Cardiac ventricle fibroblast (primary cell): ENCODE measurements at places on chromosomes 2 and 18. TPM values are rescaled to one million over a fixed set of nuclear protein-coding genes. Genes with fewer than 3 reads are reported as not detected.

TBR1 gene
- not detected in 2 replicates for total RNA-seq

ATP9B gene
- total RNA-seq = 12.0 and 13.4 TPM in 2 replicates

YPEL5 gene
- total RNA-seq = 54.7 and 67.6 TPM in 2 replicates

FARP2 gene
- 21.2 and 24.0 TPM in 2 replicates for total RNA-seq

SPHKAP gene
- 0.05 TPM in 1 of 2 replicates, not detected in the other for total RNA-seq

FIGN gene
- total RNA-seq = 0.94 and 1.1 TPM in 2 replicates

MOCOS gene
- 1.2 and 2.2 TPM in 2 replicates for total RNA-seq

SLC30A3 gene
- 0.06 and 0.10 TPM in 2 replicates for total RNA-seq

THSD7B gene
- not detected in 2 replicates for total RNA-seq

COBLL1 gene
- 0.24 and 1.1 TPM in 2 replicates for total RNA-seq

KRTCAP3 gene
- not detected in 2 replicates for total RNA-seq

RAMP1 gene
- 16.5 and 37.2 TPM in 2 replicates for total RNA-seq

TANC1 gene
- 30.8 and 33.6 TPM in 2 replicates for total RNA-seq

KLHL14 gene
- total RNA-seq = not detected in 2 replicates

PROC gene
- not detected in 2 replicates for total RNA-seq

KCNK3 gene
- 1.1 and 1.2 TPM in 2 replicates for total RNA-seq

DOK6 gene
- 0.98 and 1.00 TPM in 2 replicates for total RNA-seq

ANKRD39 gene
- 7.4 and 10.8 TPM in 2 replicates for total RNA-seq

GALNT1 gene
- total RNA-seq = 35.9 and 42.6 TPM in 2 replicates

TSN gene
- 31.0 and 35.7 TPM in 2 replicates for total RNA-seq

STAT4 gene
- 0.20 and 0.37 TPM in 2 replicates for total RNA-seq

INHBB gene
- 2.1 and 2.4 TPM in 2 replicates for total RNA-seq

SERPINB10 gene
- total RNA-seq = not detected in 2 replicates

TET3 gene
- 3.4 TPM in 2 replicates for total RNA-seq

GPBAR1 gene
- 0.50 and 2.1 TPM in 2 replicates for total RNA-seq

SERPINB3 gene
- total RNA-seq = not detected in 2 replicates

CPO gene
- not detected in 2 replicates for total RNA-seq

FRZB gene
- not detected in 2 replicates for total RNA-seq

EFR3B gene
- total RNA-seq = 0.24 and 0.50 TPM in 2 replicates

ADRA2B gene
- total RNA-seq = 4.4 and 4.8 TPM in 2 replicates

CCDC138 gene
- 1.9 and 2.6 TPM in 2 replicates for total RNA-seq

INPP5D gene
- total RNA-seq = 0.10 and 0.94 TPM in 2 replicates

TRIP12 gene
- 95.4 and 138 TPM in 2 replicates for total RNA-seq

POU3F3 gene
- total RNA-seq = not detected in 2 replicates

CTAGE1 gene
- total RNA-seq = not detected in 2 replicates

SKOR2 gene
- total RNA-seq = not detected in 2 replicates

CYP27C1 gene
- not detected in 2 replicates for total RNA-seq

PRSS56 gene
- not detected in 2 replicates for total RNA-seq

CD8A gene
- total RNA-seq = not detected in 2 replicates

TACR1 gene
- 0.44 and 0.93 TPM in 2 replicates for total RNA-seq

LHCGR gene
- total RNA-seq = not detected in 2 replicates

ATP8B1 gene
- total RNA-seq = 5.4 and 6.3 TPM in 2 replicates

ACVR1C gene
- 0.06 and 0.10 TPM in 2 replicates for total RNA-seq

KIAA2012 gene
- 0.15 TPM in 1 of 2 replicates, not detected in the other for total RNA-seq

FBXO48 gene
- 0.31 and 0.78 TPM in 2 replicates for total RNA-seq

ARHGEF4 gene
- 6.2 and 8.2 TPM in 2 replicates for total RNA-seq

CFAP65 gene
- total RNA-seq = 0.34 TPM in 1 of 2 replicates, not detected in the other

RPRM gene
- not detected in 2 replicates for total RNA-seq

RGPD4 gene
- total RNA-seq = not detected in 2 replicates

CDK5R2 gene
- total RNA-seq = 0.06 TPM in 1 of 2 replicates, not detected in the other

ASB18 gene
- not detected in 2 replicates for total RNA-seq

GCA gene
- 0.94 and 1.2 TPM in 2 replicates for total RNA-seq

PSMA8 gene
- total RNA-seq = not detected in 2 replicates

CNDP1 gene
- not detected in 2 replicates for total RNA-seq

LONRF2 gene
- total RNA-seq = 0.24 and 0.44 TPM in 2 replicates

SULT6B1 gene
- total RNA-seq = not detected in 2 replicates
